ENCODE measurements at places on chromosomes 3 and 15.

GRCh38 chr3:99950921-99951320 lies 133.3 kb downstream of the CMSS1 start:
- DNase-seq = no peak

- no peak for DNase-seq
These were observed 12.4 kb downstream of the GP5 start for GRCh38 chr3:194386648-194387047.

DNA sequence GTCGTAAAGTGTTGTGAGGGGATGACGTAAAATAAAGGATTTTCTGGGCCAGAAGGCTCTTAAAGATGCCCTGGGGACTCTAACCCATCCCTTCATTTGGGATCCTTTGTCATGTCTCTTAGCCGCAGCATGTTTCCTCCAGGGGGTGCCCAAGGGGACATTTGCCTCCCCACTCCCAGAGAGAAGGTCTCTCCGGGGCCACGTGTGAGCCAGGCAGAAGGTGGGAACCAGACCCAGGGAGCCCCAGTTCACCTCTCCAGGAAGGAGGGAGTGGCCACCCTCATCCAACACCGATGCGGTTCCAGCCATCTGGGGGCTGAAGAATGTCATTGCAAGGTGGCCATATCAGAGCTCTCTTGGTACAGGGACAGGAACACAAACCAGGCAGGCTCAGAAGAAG lies 25.2 kb downstream of the ST8SIA2 start:
- DNase-seq = no peak

DNA sequence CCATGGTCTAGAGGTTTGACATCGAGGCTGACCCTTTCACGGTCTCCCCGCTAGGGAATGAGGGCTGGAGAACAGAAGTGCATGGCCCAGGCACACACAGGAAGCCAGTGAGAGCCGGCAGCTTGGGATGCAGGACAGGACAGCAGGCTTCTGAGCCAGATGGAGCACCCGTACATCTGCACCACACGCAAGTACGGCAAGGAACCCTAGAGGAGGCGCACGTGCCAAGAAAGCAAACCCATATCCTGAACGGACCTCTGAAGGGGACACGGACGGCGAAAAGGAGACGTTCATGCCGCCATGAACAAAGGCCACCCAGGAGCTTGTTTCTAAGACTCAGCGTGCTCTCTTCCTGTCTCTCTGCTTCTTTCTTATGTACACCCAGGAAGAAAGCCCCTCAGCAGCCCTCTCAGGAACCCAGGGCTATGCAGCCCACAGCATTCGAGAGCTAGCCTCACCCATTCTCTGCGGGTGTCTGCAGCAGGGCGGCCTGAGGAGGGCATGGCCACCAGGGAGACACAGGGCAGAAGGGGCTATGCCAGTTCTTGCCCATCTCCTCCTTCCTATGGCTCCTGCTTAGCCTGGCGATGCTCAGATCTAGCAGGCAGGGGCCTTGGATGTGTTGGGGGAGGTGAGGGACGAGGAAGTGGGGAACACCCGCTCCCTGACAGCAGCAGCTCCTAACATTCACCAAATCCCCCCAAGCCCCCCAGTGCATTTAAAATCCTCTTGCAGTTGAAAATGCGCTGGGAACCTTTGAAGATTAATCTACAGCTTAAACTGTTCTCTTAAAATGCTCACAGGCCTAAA lies 81.3 kb downstream of the PCSK6 start:
- DNase-seq = no peak

GRCh38 chr3:173869766-173870165 lies 472.2 kb downstream of the NLGN1 start:
- no peak for DNase-seq

DNA sequence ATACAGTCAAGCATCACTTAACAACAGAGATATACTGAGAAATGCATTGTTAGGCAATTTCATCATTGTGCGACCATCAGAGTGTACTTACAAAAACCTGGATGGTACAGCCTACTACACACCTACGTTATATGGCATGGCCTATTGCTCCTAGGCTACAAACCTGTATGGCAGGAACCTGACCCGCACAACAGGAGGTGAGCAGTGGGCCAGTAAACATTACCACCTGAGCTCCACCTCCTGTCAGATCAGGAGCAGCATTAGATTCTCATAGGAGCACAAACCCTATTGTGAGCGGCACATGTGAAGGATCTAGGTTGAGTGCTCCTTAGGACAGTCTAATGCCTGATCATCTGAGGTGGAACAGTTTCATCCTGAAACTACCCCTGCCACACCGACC lies 89.7 kb downstream of the SCAPER start:
- DNase-seq = no peak

DNA sequence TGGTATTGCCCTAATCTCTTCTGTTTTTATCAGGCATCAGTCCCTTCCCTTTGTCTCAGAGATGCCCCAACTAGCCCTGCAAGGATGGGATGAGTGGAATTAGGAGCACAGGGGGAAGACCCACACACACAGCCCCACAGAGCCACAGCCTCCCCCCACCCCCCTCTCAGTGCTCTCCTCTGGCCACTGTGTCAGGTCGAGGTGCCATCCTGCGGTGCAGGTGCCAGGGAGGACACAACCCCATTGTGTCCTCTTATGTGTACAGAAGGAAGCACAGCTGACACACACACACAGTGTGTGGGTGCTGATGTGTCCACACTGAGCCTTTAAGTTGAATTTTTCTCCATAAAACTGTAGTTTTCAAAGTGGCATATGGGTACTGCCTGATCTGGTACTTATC lies 534.5 kb downstream of the OCA2 start:
- DNase-seq = no peak

DNA sequence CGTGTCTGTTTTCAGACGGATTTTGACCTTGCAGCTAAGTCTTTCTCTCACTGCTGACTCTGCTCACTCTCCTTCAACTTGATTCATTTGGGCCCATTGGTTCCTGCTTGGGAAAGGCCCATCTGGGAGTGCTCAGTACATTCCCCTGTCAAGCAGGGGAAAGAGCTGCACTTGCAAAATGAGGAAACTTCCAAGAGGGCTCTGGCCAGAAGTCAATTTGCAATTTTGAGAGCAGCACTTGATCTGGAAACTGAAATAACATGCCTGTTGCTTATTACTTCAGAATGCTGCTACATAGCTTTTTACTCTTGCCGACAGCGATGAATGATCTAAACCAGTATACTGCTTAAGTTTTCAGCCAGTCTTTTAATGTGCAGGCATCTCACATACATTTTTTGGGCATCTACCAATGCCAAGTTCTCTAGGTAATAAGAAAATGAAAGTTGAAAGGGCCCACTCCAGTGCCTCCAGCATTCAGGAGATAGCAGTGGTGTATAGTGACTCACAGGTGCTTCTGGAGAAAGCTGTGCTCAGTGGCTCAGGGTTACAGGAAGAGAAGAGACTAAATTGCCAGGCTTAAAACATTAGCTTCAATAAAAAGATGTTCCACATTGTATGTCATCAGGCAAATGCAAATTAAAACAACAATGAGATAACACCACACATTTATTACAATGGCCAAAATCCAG lies 70.1 kb upstream of the RORA start:
- no peak for DNase-seq

DNA sequence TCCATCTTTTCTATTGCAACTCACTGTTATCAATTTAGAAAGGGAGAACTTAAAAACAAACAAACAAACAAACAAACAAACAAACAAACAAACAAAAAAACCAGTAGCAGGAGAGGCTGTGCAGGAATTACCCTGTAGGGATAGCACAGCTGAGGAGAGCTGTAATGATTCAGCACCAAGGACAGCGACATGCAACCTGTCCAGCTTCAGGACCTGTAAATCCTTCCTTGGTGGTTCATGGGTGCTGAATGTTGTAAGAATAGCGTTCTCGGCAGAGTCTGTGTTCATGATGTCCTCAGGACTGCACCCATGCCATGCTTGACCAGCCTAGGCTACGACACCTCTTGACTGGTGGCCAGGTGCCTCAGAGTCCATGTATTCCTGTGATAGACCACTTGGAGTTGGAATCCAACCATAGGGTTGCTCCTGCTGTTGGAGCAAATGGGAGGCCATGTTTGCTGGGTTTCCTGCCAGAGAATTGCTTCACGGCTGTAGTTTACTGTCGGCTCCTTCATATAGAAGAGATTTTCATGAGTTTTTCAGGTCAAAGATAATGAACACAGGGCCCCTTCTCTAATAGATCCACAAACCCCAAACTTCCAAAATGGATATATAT lies 65.9 kb downstream of the CACNA2D3 start:
- peak; percentile 32 for DNase-seq

DNA sequence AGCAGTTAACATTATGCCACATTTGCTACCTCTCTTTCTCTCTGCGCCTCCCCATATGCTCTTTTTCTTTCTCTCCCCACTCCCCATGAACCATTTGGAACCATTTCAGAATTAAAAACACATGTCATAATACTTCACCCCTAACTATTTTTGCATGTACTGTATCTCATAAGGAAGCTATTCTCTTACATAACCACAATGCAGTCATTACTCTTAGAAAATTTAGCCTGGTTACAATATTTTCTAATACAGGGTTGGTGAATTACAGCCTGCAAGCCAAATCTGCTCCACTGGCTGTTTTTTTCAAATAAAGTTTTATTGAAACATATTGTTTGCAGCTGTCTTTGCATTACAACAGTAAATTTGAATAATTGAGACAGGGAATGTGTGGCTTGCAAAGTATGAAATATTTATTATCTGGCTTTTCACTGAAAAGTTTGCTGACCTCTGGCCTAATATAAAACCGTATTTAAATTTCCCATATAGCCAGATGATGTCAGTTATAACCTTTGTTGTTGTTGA lies 62.8 kb downstream of the SGO1 start:
- no peak for DNase-seq

DNA sequence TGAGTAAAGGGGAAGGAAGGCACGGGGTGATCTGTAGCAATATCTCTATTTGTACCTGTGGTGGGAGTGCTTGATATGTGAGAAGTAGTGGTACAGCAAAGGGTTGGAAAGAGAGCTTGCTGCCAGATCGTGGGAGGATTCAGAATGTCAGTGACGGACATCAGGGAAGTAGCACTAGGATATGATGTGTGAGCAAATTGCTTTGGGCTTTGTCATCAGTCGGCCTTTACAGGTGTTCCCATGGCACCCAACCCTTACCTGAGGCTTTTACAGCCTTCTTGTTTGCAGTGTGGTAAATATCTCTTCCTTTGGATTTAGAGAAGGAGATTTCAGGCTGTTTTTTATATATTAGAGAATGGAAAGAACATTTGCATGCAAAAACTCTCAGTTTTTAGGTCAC lies 29.8 kb downstream of the IL1RAP start:
- no peak for DNase-seq

GRCh38 chr3:34070831-34071585 lies 272.6 kb downstream of the PDCD6IP start:
- no peak for DNase-seq

Measured in suppressor macrophage treated with lipopolysaccharide for 4 hours (primary cell).